ENCODE measurements at places on chromosomes 3 and 15.

- no peak for DNase-seq
These were observed 50.5 kb downstream of the CRYGS start for GRCh38 chr3:186493525-186494255.

GRCh38 chr3:50611464-50612233, at the start of gene CISH:
TSS of gene CISH (minus strand) at chr3:50611774. CDS start at chr3:50611650, 124 bp downstream.
- DNase-seq, result peak; percentile 91

GRCh38 chr15:60347480-60348049, 50.2 kb downstream of the ANXA2 start:
- no peak for DNase-seq

DNA sequence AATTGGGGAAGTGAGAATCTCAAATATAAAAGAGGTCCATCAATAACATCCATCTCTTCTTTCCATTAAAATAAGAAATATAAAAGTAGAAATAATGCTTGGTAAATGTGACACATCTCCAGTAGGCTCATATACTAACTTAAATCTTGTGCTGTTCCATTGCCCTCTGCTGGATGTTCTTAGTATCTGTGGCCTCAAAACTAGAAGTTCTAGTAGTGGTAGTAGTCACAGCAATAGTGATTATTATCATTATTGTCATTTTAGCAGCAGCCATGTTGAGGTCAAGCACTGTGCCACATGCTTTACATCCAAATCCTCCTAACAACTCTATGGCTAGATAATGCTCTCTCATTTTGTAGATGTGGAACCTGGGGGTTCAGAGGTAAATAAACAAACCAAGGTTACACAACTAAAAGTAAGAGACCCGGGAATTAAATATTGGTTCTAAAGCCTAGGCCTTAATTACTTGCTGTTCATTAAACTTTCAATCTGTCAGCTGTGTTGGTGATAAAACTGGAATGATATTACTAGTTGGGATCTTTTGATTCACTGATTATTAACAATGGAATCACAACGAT, 20.2 kb upstream of the BTLA start:
- DNase-seq, result peak; percentile 51

DNA sequence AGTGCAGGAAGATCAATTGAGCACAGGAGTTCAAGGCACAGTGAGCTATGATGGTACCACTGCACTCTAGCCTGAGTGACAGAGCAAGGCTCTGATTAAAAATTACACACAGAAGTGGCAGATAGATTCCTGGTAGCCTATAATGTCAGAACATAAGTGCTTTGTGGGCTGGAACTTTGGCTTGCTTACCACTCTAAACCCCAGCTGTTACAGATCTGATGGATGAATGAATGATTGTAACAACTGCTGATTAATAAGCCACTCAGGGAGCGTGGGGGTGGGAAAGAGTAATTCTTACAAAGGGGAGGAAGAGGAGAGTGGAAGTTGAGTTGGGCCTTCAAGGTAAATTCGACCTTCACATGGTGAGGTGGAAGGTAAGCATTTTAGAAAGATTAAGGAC, 40.9 kb upstream of the PTPN23 start:
- no peak for DNase-seq
